LHCN-M2 (cell line): ENCODE measurements at places on chromosomes 4 and X.

- DNase-seq, result peak; percentile 1
Measured at GRCh38 chr4:155271557-155271956, 63.1 kb downstream of the NPY2R start.

- DNase-seq, result peak; percentile 99
Measured at GRCh38 chr4:156476359-156476758, 495.2 kb downstream of the PDGFC start.

GRCh38 chr4:109207061-109207460 is 95.4 kb downstream of the COL25A1 start:
- DNase-seq, result peak; percentile 97

- no peak for DNase-seq
Measured at GRCh38 chr4:100746141-100746739, 228.4 kb upstream of the EMCN start.

- no peak for DNase-seq
Measured at GRCh38 chr4:1593458-1593857, 90.7 kb downstream of the FAM53A start.
